GM12878 (cell line): ENCODE measurements at places on chromosomes 13 and 19. TPM values are rescaled to one million over a fixed set of nuclear protein-coding genes. Genes with fewer than 3 reads are reported as not detected.

ZNF737 gene
- 3.7 and 4.7 TPM in 2 replicates for total RNA-seq

ZNF98 gene
- not detected in 2 replicates for total RNA-seq

TNFRSF19 gene
- 40.5 and 41.4 TPM in 2 replicates for total RNA-seq

SLC25A41 gene
- total RNA-seq = 1.0 and 1.2 TPM in 2 replicates

KIR2DL4 gene
- total RNA-seq = not detected in 2 replicates

PPFIA3 gene
- 1.3 and 1.7 TPM in 2 replicates for total RNA-seq

RNF225 gene
- 0.27 and 0.28 TPM in 2 replicates for total RNA-seq

PRX gene
- 1.2 and 1.3 TPM in 2 replicates for total RNA-seq

HNRNPA1L2 gene
- total RNA-seq = 6.2 and 6.9 TPM in 2 replicates

MAMSTR gene
- 0.32 and 0.33 TPM in 2 replicates for total RNA-seq
